ENCODE measurements at places on chromosomes 7 and 10.

DNA sequence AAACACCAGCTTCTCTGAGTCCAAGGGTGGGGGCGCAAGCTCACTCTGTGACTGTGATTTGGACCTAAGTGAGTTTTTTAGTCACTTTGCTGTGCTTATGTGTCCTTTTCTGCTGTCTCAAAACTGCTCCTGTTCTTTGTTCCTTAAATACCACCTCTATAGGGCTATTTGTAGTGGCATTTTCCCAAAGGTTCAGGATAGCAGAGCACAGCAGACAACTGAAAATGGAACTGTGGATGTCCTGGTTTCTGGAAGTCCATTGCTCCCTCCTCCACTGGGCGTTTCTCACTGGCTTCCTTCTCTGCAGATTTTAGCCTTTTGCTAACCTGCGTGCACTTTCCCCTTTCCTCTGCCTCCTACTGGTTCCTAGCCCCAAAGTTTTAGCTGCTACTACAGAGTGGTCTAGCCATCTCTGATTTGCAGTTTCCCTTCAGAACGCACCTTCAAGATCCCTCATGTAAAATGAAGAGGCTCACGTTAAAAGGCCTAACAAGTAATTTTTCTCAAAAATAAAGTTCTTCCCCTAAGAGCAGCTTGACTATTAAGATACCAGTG lies 25.6 kb downstream of the BLVRA start:
- DNase-seq, result no peak

DNA sequence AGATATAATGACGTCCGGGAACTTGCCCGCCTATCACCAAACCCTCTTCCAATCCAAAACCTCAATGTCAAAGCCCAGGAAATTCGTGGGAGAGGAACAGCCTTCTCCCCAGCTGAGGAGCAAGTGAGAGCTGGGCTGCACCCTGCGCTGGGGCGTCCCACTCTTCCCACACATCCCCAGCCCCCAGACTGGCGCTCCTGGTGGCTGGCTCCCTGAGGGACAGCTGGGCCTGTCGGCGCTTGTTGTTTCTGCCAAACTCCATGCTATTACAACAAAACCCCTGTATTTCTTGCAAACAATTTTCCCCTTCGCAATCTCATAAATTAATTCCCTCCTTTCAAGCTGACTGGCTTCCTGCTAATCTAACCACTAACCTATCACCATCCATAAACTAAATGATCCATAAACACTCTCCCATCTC lies 53.0 kb downstream of the GRID1 start:
- DNase-seq, result no peak

GRCh38 chr10:127357265-127357664 lies 160.9 kb upstream of the INSYN2A start:
- no peak for DNase-seq

- no peak for DNase-seq
Observed at GRCh38 chr10:127976701-127977356, 69.9 kb downstream of the PTPRE start.

GRCh38 chr10:82284180-82284579 lies 409.2 kb downstream of the NRG3 start:
- no peak for DNase-seq

DNA sequence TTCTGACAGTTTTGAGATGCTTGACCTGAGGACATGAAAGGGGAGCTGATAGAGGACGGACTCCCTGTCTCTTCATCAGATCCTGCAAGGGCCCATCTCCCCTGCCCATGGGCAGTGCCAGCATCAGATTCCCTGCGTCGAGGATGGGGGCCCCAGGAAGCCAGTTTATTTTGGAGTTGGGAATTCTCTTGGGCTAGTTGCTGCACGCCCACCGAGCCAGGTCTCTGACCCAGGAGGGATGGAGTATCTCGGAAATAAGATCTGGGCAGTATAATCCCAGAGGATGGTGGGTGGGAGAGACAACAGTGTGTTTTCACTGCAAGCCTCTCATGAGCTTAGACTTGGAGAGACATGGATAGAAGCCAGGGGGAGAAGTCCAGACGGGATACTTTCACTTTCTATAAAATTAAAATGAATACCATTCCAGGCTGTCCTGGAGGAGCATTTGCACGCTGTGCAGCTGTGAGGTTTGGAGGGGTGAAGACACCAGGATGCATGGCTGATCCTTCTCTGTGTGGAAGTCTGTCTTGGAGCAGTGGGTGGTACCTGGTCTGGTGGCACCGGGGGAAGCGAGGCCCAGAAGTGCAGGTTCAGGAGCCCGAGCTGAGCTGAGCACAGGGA lies 25.8 kb downstream of the DOCK1 start:
- DNase-seq, result no peak

- no peak for DNase-seq
Observed at GRCh38 chr7:70787771-70788170, 344.2 kb upstream of the GALNT17 start.

- no peak for DNase-seq
Observed at GRCh38 chr7:66731986-66732385, 8.5 kb upstream of the RABGEF1 start.

GRCh38 chr10:113663142-113663541 lies 699 bp downstream of the NRAP start:
- no peak for DNase-seq

DNA sequence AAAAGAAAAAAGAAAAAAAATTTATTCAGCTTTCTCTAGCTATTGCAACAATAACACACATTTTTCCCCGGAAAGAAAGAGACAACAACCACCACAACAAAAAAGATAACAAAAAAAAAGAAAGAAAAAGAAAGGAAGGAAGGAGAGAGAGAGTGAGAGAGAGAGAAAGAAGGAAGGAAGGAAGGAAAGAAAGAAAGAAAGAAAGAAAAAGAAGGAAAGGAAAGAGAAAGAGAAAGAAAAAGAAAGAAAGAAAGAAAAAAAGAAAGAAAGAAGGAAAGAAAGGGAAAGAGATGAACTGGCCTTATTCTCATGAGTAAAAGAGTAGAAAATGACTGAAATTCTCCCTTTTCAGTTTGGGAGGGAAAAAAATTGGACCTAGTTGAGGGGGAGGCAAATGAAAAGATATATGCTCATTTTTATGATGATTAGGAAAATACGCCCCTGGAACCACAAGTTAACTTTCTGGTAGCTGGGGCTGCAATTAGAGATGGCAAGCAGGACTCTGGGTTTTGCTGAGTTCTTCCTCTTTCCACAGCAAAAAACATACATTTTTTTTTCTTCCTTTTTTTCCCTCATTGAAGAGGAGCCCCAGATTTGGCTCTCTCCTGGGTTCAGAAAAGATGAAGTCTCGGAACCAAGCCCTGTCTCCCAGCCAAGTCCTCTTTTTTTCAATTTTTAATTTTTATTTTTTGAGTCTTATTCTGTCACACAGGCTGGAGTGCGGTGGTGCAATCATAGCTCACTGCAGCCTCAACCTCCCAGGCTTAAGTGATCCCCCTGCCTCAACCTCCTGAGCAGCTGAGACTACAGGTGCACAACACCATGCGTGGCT lies 12.6 kb upstream of the PRDX3 start:
- DNase-seq, result no peak

GRCh38 chr10:16792675-16793074 lies 24.5 kb downstream of the RSU1 start:
- DNase-seq, result no peak

DNA sequence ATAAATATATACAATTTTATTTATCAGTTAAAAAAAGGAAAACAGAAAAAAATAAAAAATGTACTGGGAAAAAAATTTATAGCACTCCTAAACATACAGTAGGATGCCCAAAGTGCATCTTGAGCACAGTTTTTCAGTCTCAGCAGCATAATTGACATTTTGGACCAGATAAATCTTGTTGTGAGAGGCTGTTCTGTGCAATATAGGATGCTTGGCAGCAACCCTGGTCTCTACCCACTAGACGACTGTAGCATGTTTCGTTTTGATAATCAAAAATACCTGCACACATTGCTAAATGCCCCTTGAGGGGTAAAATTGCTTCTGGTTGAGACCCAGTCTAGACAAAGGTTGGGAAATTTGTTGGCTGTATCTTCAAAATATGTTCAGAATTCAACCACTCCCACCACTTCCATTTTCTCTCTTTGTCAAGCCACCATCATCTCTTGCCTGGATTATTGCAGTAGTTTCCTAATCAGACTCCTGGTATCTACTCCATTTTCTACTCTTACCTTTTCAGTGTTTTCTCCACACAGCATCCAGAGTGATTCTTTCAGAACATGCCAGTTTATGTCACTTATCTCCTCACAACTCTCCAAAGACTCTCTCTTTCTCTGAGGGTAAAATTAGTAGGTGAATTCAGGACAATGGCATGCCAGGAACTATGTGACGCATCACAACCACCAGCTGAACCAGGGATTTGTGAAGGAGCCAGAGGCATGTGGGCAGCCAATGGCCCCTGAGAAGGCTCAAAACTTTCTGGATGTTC lies 91.4 kb downstream of the GPR85 start:
- DNase-seq, result no peak

DNA sequence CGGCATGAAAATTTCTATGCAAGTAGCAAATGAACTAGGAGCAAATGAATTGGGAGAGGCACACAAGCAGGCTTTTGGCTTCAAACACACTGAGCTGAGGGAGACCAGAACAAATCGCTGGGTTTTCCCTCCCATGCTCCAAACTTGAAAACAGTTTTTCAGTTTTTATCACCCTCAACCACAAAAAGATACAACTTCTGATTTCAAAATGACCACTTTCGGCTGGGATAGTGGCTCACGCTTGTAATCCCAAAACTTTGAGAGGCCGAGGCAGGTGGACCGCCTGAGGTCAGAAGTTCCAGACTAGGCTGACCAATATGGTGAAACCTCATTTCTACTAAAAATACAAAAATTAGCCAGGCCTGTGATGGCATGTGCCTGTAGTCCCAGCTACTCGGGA lies 9.0 kb upstream of the CHUK start:
- DNase-seq, result no peak

GRCh38 chr10:110312206-110312605 lies 7.5 kb upstream of the SMNDC1 start:
- no peak for DNase-seq

GRCh38 chr7:131727189-131727588 lies 170.8 kb upstream of the PODXL start:
- no peak for DNase-seq

GRCh38 chr10:49286686-49287085 lies 12.3 kb upstream of the C10orf71 start:
- no peak for DNase-seq

- DNase-seq, result peak; percentile 73
Observed at GRCh38 chr10:17453373-17454091, 863 bp downstream of the ST8SIA6 start.

DNA sequence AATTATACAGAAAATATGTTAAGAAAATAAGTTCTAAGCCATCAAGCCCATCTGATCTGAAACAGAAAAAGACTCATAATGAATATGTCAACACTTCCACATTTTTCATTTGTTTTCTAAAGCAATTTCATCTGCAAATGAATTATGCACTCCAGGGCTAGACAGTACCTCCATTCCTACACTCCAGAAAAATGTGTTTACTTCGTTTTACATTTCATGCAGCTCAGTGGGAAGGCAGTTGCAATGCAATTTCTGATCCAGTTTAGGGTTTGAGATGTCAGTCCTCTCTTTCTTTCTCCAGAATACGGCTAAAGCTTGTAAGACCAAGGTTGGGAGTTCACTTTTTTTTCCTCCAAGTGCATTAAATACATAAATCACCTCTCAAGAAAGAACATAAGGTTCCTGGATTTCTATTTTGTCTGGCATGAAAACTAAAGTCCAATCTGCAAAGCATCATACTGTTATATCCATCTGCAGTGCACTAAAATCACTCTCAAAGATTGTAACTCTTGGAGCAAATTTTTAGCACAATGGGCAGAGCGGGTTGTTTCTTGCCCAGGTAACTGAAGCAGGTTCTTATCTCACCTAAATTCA lies 348.8 kb upstream of the C7orf33 start:
- no peak for DNase-seq

DNA sequence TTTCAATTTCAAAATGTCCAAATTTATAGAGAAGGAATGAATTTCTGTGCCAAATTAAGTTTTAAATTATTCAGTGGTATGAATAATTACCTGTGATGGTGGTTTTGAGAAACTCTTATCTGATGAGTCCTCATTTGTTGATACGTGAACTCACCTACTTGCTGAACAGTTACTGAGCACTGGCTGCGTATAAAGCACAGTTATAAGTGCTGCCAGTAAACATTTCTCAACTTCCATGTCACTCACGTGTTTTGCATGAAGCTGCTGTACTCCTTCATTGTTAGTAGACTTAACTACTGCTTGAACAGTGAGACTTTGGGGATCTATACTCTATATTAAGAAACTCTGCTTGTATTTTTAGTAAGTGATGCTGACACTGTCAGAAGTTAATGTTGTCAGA lies 269.1 kb upstream of the FZD8 start:
- no peak for DNase-seq

DNA sequence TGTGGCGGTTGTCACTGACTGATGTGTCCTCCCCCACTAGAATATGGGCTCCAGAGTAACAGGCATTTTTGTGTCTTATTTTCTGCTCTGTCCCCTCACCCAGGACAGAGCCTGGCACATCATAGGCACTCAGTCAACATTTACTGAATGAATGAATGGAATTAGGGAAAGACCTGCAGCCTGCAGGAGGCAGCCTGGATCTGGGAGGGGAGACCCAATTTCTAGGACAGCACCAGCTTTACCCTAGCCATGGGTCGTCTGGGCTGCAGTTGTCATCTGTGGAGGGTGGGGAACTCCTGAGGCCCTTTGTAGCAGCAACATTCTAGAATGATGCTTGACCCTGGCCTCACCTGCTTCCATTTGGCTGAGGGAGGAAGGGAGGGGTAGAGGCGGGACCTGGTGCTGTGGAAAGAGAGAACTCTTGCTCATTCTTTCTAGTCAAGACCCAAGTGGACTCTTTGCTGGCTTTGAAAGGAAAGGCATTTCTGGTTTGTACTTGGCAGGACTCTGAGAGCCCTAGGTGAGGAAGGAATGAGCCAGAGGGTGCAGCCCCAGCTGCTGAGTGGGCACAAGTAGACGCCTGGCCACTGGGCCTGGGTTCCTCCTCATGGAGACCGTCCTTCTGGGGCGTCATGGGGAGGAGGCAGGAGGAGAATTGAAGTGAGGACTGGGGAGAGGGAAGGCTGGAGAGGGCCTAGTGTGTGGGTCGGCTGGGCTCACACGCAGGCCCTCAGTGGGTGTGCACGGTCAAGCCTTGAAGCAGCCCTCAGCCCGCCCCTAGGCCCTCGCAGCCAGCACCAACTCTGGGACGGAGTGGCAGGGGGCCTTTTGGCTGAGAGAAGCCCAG lies 8.9 kb downstream of the FGF8 start:
- no peak for DNase-seq

- peak; percentile 28 for DNase-seq
Observed at GRCh38 chr7:140242057-140243031, 65.6 kb upstream of the KDM7A start.

- DNase-seq, result no peak
Observed at GRCh38 chr7:22420973-22421635, 64.2 kb upstream of the RAPGEF5 start.
